ENCODE measurements at places on chromosomes 7 and 10.

DNA sequence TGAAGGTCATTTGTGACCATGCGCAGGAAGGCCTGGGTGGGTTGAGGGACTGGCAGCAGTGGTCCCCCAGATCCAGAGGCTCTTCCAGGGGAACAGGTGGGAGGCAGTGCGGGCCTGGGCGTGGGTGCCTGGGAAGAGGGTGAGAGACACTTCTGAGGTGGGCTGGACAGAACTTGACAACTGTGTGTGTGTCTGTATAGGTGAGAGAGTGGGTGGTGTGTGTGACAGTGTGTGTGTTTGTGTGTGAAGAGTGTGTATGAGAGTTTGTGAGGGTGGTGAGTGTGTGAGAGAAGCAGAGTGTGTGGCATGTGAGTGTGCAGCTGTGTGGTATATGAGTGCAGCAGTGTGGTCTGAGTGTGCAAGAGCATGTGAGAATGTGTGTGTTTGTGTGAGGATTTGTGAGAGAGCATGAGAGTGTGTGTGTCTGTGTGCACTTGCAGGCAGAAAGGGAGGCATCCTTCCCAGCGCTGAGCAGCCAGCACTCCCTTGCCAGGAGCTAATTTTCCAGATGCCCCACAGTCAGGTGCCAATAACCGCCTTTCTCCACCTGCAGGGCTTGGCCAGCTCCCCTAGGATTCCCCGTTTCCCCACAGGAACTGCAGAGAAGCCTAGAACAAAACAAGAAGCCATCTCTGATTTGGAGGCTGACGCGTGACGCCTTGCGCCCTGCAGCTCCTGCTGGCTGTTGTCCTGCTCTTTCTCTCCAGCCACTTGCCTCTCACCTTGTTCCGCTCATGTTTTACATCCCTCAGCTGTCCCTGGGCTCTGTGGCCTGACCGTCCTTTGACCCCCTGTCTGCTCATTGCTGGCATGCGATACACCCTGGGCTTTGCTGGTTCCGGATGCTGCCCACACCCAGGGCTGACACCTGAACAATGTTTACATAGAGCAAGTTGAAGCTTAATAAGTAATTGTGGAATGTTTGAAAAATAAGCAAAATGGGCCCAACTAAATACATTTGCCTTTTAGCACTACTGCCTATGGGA is 88.0 kb downstream of the TMEM178B start:
- no peak for DNase-seq

DNA sequence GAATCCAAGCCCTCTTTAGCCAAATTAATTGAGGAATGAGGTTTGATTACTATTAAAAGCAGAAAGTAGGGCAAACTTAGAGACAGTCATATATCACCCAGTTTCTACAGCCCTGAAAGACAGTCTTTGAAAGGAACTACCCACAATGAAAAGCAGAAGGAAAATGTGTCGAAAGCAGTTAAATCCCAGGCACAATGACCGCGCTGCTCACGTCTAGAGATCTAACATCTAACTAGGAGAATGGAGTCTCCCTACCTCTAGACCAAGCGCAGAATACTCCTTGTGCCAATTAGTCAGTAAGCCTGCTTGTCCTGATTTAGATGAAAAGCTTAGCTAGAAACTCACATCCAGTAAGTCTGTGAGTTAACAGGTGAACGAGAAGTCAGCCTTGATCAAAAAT is 350.0 kb downstream of the FGFR2 start:
- DNase-seq, result no peak

GRCh38 chr7:50278120-50278519 is 26.4 kb upstream of the IKZF1 start:
- DNase-seq, result no peak

DNA sequence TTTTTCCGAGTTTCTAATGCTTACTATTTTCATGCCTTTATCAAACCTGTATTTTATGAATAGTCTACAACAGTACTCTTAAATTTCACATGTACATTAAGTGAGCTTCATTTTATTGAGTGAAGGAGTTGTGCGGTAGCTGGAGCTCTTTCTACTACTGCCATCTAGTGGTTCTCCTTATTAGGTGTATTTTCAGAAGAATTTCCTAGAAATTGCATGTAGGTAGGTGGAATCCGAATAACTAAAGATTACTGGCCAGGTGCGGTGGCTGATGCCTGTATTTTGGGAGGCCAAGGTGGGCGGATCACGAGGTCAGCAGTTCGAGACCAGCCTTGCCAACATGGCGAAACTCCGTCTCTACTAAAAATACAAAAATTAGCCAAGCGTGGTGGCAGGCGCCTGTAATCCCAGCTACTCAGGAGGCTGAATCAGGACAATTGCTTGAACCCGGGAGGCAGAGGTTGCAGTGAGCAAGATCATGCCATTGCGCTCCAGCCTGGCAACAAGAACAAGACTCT is 38.3 kb downstream of the LRRC72 start:
- DNase-seq, result peak; percentile 56

DNA sequence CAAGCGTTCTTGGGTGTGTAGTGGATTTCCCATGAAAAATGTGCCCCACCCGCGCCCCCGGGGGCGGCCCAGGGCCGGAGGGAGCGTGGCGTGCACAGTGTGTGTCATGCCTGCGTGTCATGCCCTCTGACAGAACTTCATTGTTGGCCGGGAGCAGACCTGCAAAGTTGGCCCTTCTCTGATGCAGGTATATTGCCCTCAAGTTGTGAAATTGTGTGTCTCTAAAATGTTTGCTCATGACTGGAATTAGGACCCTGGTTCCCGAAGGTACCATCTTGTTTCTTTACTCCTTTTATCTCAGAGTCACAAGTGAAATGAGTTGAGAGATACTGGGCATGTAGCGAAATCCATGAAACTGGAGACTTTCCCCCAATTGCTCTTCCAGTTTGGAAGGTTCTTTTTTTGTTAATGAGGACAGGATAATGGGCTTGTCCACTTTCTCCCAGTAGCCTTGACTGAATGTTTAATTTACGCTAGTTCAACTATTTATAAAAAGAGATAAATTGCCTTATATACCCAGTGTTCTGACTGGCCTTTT is 26.2 kb downstream of the ADK start:
- DNase-seq, result no peak

GRCh38 chr7:68929781-68930261 is 668.5 kb upstream of the AUTS2 start:
- DNase-seq, result no peak

Measured in CD4-positive, alpha-beta T cell treated with Interleukin-12 subunit alpha and Interleukin-12 subunit beta, for 1 hour (primary cell).